ENCODE measurements at places on chromosomes 4 and X. TPM values are rescaled to one million over a fixed set of nuclear protein-coding genes. Genes with fewer than 3 reads are reported as not detected.

DNA sequence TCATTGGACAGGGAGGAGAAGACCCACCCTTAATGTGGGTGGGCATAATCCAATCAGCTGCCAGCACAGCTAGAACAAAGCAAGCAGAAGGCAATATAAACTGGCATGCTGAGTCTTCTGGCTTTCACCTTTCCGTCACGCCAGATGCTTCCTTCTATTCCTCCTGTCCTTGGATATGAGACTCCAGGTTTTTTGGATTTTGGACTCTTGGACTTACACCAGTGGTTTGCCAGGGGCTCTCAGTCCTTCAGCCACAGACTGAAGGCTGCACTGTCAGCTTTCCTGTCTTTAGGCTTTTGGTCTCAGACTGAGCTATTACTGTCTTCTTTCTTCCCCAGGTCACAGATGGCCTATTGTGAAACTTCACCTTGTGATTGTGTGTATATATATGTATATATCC lies 32.2 kb upstream of the UGT2B4 start:
- no peaks in the 10 kb centered on the region for H3K27me3 ChIP-seq
- no peak overlapping the region for H3K27ac ChIP-seq
- DNase-seq = no peak

TMEM271 gene
- total RNA-seq = 6.2 TPM

ODAM gene
- total RNA-seq = not detected

DNA sequence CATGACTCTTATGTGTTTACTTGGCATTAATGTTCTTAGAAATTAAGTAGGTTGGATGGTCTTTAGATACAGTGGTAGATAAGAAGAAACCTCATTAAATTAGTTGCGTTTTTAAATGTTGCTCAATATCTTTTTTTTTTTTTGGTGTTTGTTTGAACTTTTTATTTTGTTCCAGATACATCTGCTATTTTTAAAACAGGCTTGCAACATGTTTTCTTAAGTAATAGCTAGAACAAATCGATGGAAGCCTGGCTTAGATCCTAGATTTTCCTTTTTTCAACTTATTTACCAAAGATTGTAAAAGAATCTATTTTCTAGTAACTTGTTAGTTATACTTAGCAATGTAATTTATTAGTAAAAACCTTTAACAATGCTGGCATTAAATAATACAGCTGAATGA lies 9.3 kb downstream of the CNKSR2 start:
- no peaks in the 10 kb centered on the region for H3K27me3 ChIP-seq
- H3K4me3 ChIP-seq = no peak overlapping the region
- no peak overlapping the region for H3K27ac ChIP-seq
- no peaks in the 10 kb centered on the region for H3K36me3 ChIP-seq
- no peak for DNase-seq
- H3K4me1 ChIP-seq = no peaks in the 10 kb centered on the region

HAND2 gene
- total RNA-seq = not detected

- H3K27ac ChIP-seq = no peak overlapping the region
- no peak overlapping the region for H3K4me3 ChIP-seq
- H3K4me1 ChIP-seq = peaks cover 14% of the 10 kb centered on the region
Observed at GRCh38 chr4:8266508-8266907, 3.0 kb upstream of the HTRA3 start.

TEC gene
- 0.91 TPM for total RNA-seq

DNA sequence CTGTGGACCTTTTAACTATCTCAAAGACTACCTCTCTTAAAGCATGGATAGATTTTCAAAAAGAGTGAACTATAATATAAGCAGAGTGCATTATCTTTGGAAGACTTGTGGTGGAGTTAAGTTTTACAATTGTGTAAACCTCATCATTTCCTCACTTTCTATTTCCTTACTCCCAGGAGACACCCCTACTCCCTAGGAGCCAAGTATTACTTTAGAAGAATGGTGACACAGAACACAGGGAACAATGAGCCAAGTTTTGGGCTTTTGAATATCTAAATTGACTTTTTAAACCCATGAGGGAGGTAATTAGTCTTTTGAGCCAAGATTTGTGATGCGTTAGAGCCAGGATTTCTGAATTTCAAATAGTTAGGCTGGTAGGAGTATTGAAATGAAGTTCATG lies 78.9 kb upstream of the UNC5C start:
- no peak overlapping the region for H3K27ac ChIP-seq
- no peaks in the 10 kb centered on the region for H3K27me3 ChIP-seq
- DNase-seq = no peak
- H3K4me3 ChIP-seq = no peak overlapping the region

DNA sequence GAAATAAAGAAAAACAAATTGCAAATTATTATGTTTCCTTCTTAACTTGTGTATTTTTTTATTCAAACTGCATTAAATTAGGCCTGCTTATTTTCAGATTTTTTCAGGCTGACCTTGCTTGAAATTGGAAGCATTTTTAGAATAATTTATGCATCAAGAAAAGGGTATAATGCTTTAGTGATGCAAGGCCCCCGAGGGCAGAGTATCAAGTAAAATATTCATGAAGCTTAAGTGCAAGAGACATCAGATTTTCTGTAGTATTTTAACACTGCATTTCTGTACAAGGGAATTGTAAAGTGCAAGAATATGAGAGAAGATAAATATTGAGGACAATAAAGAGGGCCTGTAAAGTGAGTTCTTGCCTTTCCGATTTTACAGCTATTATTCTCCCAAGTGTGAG lies 485.8 kb upstream of the ATOH1 start:
- H3K4me3 ChIP-seq = no peak overlapping the region
- DNase-seq = no peak
- H3K4me1 ChIP-seq = no peaks in the 10 kb centered on the region
- no peaks in the 10 kb centered on the region for H3K36me3 ChIP-seq
- no peak overlapping the region for H3K27ac ChIP-seq
- H3K27me3 ChIP-seq = no peaks in the 10 kb centered on the region

- H3K4me3 ChIP-seq = no peak overlapping the region
- H3K4me1 ChIP-seq = no peaks in the 10 kb centered on the region
- no peaks in the 10 kb centered on the region for H3K36me3 ChIP-seq
- H3K27me3 ChIP-seq = no peaks in the 10 kb centered on the region
- no peak for DNase-seq
Observed at GRCh38 chrX:96719161-96719875, 34.7 kb downstream of the DIAPH2 start.

DNA sequence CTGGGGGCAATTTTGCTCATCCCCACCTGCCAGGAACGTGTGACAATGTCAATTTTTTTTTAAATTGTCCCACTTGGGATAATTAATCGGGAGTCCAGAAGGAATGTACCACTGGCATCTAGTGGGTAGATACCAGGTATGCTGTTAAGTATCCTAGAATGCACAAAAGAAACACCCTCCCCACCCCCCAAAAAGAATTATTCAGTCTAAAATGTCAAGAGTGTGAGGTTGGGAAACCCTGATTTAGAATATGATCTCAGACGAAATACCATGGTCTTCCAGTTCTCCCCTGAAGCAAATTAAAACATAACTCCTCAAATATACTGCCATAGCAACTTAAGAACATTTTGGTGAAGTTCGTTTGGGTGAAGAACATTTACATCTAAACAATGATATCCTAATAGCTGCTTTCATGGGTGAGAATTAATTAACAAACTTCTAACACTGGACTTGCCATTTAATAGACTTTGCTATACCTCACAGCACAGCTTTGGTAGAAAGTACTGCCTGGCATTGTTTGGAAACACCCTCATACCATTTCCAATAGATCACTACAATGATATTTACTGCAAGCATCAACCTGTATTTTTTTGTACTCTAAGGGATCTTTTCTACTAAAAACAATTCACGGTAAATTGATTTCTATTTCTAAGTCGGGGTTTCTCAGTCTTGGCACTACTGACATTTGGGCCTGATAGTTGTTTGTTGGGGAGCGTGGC lies 36.5 kb downstream of the SH3RF1 start:
- H3K4me3 ChIP-seq = no peak overlapping the region
- H3K4me1 ChIP-seq = peaks cover 27% of the 10 kb centered on the region
- H3K27me3 ChIP-seq = no peaks in the 10 kb centered on the region

- no peaks in the 10 kb centered on the region for H3K36me3 ChIP-seq
- no peak overlapping the region for H3K4me3 ChIP-seq
- H3K4me1 ChIP-seq = no peaks in the 10 kb centered on the region
- H3K27me3 ChIP-seq = no peaks in the 10 kb centered on the region
Observed at GRCh38 chr4:174531486-174531885, 9.2 kb upstream of the HPGD start.

DNA sequence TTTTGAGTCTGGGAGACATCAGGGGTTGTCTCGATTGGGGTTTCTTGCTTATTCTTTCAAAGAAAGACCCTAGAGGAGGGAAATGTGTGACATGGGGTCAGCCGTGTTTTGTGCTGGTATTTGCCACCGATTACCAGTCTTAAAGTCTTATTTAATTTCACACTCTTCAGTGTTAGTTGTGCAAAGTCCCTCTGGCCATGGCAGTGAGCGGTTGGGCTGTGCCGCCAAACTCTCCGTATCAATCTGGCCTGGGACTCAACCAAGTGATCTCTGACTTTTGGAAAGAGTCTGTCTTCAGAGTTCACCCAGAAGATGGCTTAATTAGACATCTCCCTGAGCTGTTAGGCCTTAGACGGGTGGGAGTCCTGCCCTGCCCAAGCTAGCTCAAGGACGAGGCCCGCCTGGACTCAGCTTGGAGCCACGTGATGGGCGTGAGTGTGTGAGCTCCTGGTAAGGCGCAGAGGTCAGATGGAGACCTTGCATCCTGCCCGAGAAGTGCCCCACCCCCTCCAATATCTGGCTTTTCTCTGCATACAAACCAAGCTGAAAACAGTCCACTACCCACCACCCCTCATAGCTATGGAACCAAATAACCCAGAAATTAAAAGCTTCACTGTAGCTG lies 3.8 kb upstream of the PITX2 start:
- no peak overlapping the region for H3K4me3 ChIP-seq
- peaks cover 17% of the 10 kb centered on the region for H3K4me1 ChIP-seq
- no peaks in the 10 kb centered on the region for H3K36me3 ChIP-seq
- no peak for DNase-seq
- peaks cover 98% of the 10 kb centered on the region for H3K27me3 ChIP-seq
- no peak overlapping the region for H3K27ac ChIP-seq

DNA sequence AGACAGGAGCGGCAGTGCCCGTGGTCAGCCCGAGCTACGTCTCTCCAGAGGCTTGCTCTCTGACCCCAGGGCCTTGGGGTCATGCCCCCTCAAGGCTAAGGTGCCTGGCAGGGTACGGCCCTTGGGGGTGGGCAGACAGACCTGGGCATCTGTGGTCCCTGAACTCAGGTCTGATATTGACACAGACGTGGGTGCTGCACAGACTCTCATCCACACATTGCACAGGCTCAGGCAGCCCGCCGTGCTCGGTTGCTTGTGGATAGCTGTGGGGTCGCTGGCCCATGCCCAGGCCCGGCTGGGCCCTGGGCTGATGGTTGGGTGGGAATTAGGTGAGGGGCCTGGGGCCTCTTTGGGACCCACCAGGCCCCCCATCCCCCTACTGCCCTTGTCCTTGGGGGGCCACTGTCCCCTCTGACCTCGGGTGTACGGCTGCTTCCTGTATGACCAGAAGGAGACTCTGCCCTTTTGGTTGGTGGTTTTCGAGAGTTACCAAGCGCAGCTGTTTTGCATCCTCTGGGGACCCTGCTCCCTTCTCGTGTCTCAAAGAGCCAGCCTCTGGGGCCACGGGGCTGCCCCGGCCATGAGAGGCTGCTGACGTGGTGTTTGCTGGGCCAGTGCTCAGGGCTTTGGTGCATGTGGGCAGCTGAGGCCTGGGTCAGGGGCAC lies 10.1 kb downstream of the FGFRL1 start:
- DNase-seq = no peak
- H3K27ac ChIP-seq = no peak overlapping the region
- peaks cover 26% of the 10 kb centered on the region for H3K4me1 ChIP-seq
- H3K4me3 ChIP-seq = no peak overlapping the region
- no peaks in the 10 kb centered on the region for H3K27me3 ChIP-seq

PITX2 gene
- 4.2 TPM for total RNA-seq

DNA sequence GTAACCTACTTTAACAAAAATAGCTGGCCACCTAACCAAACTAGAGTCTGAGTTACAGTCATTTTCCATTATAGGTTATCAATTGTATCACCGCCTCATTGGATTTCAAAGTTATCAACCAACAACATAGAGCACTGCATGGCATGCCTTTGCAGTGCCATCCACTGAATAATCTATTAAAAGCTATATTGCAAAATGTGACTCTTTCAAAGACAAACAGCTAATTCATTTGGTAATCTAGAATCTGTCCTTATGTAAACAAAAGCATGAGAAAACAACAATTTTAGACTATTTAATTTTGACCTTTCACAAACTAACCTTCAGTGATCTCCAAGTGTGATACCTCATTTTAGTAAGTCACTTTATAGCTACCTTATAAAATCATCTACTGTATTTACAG lies 144.2 kb upstream of the SH3RF1 start:
- no peak for DNase-seq
- H3K4me1 ChIP-seq = no peaks in the 10 kb centered on the region
- no peak overlapping the region for H3K4me3 ChIP-seq
- no peak overlapping the region for H3K27ac ChIP-seq

Data from astrocyte (in vitro differentiated cells and primary cell).